ENCODE measurements at places on chromosomes 1 and 21.

GRCh38 chr21:15849927-15850326 is 120.1 kb downstream of the USP25 start:
- DNase-seq = no peak

DNA sequence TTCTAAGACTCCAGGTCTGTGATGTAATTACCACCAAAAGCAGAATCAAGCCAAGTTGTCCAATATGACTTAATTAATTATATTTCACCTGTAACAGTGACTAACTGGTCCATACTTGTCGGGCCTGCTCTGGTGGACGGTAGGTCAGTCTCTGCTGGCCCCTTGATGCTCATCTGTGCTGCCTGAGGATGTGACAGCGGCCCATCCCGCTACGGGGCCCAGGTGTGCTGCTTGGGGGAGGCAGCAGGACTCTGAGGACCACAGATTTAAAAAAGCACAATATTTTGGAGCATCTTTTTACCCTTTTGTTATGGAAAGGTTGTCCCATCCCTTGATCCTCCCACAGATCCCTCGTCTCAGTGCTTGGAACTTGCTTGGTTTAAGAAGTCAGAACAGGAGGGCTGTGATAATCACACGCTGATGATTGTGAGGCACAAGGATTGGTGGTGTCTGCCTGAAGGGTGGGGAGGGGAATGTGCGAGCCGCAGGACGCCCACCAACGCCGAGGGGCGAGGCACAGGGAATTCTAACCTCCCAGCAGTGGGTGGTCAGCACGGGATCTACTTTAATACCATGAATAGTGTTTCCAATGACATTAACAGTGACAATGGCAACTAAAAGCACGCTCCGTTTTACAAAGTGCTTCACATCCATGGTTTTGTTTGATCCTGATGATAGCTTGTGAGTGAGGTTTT is 27.8 kb upstream of the UMODL1 start:
- no peak for DNase-seq

DNA sequence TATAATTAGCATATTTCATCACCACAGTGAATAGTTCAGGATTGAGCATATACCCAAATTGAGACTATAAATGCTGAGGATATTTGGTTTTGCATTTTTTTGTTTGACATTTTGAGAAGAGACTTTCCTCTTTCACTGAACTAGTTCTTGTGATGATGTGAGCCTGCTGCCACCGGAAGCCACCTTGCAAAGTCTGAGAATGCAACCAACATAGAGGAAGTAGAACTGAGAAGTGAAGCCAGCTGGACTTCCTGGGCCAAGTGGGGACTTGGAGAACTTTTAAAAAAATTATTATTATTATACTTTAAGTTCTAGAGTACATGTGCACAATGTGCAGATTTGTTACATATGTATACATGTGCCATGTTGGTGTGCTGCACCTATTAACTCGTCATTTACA is 102.3 kb downstream of the RPE65 start:
- DNase-seq = no peak

DNA sequence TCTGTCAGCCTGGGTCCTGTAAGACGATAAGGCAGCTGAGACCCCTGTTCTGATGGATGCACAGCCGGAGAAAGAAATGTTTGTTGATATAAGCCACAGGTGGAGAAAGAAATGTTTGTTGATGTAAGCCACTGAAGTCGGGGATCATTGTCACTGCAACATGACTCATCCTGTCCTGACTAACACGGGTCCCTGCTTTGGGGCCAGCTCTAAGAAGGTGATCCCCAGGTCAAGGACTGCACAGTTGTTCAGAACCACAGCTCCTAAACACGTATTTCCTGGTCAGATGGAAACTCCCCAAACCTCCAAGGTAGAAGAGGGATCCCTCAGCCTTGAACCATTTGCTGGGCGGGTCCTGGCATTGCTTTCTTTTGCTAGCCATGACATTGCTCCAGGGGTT is 86.4 kb upstream of the IGSF21 start:
- DNase-seq = no peak

DNA sequence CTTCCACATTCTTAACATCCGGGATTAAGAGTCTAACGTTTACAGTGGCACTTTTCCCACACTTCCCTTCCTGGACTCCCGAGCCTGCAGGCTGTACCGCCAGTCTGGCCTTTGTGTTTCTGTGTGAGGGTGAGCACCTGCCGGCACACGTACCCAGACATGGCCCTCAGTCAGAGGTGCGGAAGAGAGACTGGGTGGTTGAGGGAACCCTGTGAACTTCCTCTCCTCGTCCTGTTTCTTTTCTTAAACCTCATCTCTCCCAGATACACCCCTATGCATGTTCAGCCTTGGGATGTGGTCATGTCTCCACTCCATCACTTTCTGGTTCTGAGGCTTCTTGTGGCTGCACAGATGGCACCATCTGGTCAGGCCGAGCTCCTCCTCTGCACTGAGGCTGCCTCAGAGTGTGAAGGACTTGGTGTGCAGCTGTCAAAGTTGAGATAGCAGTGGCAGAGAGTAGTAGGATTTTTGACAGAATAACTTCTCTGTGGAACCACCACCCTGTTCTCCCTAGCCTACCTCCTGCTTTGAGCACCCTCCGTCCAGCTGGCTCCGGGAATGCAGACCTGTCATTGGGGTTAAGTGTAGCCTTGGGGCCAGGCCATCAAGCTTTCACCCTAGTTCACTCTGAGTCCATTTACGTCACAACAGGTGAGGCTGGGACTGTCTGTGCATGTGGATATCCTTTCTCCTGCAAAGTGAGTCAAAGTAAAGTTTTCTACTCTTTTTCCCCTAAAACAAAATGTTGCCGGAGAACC is 31.4 kb downstream of the VASH2 start:
- DNase-seq = no peak

GRCh38 chr1:191698246-191698645 is 460.0 kb upstream of the RGS18 start:
- DNase-seq = no peak

DNA sequence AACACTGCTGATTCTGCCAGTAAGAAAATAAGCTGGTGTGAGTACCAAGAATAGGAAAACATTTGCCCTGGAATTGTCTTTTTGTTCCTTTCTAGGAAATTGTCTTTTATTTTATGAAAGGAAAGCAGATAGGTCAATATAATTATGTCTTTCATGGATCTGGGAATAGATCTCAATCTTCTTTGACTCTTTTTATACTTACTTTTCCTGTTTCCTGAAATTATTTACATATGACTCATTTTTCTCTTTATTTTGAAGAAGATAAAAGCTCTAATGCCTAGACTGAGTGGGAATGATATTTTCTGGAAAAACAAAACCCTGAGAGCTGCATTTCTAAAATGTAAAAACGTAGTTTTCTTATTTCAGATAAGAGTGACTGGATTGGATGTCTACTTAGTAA is 100.1 kb downstream of the MAN1A2 start:
- DNase-seq = no peak

DNA sequence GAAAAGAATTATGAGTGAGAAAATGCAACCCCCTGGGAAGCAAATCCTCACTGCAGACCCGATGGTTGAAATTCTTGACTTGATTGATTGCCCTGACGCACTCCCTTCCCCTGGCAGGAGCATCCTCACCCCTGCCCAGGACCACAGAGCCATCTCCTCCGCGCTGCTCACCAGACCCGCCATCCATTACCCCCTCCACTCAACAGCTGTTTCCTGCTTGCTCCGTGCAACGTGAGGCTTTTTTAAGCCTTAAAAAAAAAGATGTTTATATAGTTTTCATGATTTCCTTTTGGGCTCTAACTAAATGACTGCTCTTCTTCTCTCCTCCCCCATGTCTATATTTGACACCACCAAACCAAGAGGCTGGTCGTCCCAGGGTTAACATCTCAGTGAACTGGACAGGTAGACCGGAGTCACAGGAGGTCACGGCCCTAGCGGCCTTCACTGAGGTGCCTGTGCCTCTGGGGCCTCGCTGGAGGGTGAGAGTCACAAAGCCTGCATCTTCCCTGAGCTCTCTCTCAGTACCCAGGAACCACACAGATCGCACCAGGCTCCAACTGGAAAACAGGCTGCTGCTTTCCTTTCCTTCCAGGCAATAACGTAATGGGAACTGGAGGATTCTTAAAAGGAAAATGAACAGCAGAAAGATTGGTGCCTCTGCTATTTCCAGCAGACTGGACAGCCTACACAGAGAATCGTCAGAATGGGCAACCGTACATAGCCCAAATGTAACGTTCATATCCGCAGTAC is 49.8 kb downstream of the ZBTB18 start:
- no peak for DNase-seq

DNA sequence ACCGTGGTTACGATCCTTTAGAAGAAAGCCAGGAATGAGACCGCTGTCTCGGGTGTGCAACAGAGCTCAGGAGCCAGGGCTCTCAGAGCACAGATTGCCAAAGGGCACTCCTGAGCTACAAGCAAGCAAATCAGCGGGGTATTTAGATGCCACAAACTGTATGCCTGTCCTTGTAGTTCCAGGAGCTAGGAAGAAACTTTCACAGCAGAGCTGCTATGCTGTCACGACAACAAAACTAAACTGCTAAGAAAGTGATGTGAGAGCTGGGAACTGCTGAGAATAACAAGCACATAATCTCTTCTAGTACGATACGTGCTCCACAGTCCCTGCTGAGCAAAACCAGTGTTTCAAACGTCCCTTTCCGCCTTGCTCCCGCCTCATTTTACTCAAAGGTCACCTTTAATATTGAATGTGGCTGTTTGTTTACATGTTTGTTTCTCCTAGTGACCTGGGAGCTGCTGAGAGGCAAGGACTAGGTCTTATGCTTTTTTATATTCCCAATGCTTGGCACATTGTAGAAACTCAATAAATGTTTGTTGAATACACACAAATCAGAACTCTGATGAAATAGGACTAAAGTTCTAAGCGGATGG is 14.7 kb downstream of the GREM2 start:
- no peak for DNase-seq

DNA sequence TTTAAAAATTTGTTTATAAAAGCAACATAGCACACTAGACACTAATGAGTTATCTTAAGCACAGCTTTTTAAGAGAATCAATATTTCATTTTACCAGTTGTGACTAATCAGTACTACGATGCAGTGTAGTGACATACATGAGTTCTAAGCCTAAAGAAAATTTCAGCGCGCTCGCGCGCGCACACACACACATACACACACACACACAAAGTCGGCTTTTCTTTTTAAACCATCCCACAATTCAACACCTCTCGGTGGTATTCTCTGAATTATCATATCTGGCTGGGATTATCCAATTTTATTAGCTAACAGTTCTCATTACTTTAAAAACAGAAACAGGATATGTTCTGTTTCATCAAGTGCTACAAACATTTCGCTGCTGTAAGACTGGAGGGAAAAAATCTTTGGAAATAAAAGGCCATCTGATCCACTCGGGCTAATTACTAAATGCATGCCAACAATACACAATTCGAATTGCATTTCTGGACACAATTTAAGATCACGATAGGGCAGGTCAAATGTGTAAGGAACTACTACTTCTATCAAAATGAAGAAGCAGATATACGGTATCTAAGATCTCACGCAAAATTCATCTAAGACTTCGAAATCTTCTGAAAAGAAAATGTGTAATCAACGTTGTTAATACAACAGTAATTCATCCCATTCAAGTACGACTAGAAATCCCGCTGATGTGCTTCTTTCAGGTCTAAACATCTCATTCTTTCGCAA is 1.2 kb downstream of the TUT4 start:
- peak; percentile 39 for DNase-seq

- DNase-seq = no peak
Observed at GRCh38 chr1:51253691-51254090, 17.6 kb downstream of the RNF11 start.

DNA sequence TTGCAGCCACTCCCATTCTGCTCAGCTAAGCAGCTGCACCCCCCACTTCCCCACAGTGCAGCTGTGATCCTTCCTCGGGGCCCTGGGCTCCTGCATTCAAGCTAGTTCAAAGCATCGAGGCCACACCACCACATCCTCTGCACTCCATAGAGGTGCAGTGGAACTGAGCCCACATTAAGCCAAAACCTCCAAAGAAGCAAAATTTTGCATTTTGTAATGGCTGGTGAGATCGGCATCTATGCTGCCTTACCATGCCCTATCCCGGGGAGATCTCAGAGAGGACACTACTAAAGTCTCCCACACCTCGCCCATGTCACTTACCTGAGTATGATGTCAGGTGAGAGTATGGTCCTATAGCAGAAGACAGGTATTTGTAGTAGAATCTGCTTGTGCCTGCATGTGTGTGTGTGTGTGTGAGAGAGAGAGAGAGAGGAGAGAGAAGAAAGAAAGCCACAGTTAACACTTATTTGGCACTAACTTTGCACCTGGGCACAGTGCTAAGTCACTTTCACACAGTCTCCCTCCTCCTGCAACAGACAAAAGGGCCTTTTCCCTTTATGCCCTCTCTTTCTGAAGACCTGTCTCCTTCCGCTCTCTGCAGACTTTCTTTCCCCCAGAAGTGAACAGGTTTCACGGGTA is 89.8 kb downstream of the KIF14 start:
- DNase-seq = no peak

DNA sequence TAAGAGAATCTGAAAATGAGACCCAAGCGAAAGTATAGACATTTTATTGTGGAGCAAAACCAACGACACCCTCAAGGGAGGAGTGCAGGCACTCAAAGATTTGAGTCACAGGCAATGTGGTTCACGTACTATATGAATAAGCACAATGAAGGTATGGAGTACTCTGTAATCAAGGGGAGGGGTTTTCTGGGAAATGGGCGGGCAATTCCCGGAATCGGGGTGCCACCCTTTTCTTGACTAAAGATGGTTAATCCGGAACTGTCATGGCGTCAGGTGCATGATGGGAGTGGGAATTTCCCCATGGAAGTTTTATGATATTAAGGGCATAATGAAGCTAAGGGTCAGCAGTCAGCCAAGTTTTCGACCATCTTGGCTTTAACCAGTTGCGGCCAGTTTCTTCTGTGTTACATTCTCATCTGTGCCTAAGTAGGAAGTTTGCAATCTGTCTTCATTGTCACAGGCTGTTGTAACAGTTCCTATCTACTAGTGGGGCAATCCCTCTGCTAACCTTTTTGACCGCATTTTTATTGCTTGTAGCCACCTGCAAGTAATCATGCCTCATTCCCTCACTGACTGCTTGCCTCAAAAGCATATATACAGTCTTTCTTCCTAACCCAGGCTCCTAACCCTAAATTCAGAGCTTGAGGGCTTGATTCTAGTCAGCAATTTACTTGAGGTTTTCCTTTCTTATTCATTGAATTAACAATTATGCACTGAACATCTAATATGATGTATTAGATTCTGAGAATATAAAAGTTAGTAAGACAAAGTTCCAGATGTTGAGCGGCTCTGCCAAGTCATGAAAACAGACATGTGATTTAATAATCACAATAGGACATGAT is 775 bp upstream of the AIM2 start:
- peak; percentile 100 for DNase-seq

DNA sequence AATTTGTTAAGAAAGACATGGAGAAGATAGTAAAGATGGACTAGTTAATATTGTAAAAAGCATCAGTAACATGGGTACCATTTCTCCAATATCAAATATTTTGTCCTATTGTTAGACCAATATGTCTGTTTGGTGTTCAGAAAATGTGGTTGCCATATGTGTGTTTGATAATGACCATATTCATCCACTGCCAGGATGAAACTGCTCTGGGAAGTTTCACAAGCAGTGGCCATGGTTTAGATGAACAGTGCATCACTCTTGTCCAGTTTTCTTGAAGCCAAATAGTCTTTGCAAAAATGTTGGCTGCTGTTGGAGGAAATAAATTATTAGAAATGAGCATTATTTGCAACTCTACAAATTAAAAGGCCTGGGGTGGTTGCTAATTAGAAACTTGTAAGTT is 333.8 kb downstream of the NUF2 start:
- DNase-seq = no peak
